ENCODE measurements at places on chromosomes 5 and 9. TPM values are rescaled to one million over a fixed set of nuclear protein-coding genes. Genes with fewer than 3 reads are reported as not detected.

- no peak for DNase-seq
Measured at GRCh38 chr9:19920401-19920800, 131.6 kb upstream of the SLC24A2 start.

- DNase-seq, result no peak
Measured at GRCh38 chr9:86207193-86207592, 52.3 kb downstream of the C9orf153 start.

- DNase-seq, result no peak
Measured at GRCh38 chr9:105959531-105959930, 265.2 kb downstream of the TMEM38B start.

DIRAS2 gene
- total RNA-seq, result 0.28 TPM

- no peak for DNase-seq
Measured at GRCh38 chr9:134684375-134684723, 42.7 kb downstream of the COL5A1 start.

DNA sequence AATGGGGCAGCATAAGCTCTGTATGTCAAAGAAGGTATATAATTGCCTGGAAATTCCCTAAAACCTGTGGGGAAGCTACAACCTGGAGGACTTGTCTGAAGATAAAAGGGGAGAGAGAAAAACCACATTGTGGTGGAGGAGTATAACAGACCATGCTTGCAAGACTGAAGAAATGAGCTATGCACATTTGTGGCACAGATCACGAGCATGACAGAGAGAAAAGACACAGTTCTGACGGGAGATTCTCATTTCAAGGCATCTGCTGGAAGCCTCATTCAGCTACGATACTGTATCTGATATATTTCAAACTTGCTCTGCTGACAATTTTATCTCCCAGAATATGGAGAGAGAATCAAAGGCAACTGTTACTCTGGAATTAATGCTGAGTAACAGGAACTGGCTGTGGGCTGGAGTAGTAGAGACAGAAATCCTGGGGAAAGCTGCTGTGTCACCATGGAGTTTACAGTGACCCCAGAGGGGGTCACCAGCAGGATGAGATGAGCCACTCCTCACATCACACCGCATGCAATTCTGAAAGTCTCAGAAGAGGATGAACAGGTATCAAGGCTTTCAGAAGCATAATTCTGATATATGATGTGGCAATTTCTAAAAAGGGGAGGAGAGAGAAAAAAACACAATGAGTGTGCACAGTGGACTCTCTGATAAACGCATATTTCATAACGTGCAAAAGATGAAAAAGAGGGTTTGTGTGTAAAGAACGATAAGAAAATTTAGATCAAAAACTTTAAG lies 528.8 kb downstream of the IRX1 start:
- DNase-seq, result no peak

SLCO6A1 gene
- not detected for total RNA-seq

EGFLAM gene
- total RNA-seq, result 1.7 TPM

GRCh38 chr5:129098488-129099183 lies 4.1 kb downstream of the ISOC1 start:
- DNase-seq, result no peak

FCN2 gene
- total RNA-seq, result not detected

GRCh38 chr9:28207657-28208056 lies 634.4 kb upstream of the C9orf72 start:
- no peak for DNase-seq

DNA sequence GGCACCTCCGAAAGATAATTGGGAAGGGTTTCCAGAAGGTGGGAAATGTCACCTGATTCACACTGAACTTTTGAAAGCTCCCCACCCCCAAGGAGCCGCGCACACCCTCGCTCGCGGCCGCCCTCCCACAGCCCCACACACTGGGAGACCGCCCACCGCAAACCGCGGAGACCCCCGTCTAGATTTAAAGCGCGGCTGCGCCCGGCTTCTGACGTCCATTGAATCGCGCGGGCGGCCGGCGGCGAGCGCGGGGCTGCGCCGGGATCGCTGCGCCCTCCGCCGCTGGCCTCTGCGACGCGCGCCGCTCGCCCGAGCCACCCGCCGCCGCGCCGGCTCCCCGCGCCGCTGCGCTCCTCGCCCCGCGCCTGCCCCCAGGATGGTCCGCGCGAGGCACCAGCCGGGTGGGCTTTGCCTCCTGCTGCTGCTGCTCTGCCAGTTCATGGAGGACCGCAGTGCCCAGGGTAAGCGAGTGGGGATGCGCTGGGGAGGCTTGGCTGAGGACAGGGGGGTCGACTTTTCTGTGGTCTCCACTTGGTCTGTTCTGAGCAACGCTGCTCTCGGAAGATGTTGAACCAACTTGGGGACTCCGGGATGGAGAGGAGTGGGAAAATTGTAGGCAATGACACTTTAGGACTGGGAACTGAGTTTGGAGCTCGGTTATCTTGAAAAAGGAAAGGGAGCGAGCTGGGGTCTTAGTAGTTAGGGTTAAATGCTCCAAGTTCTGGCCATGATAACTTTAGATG lies at the start of gene FST:
Gene FST (plus strand): TSS at position 214 of the 743 bp plus-strand sequence. CDS start 163 bp downstream, at position 377.
- DNase-seq, result peak; percentile 77

GRCh38 chr5:103346162-103346748 lies 87.7 kb downstream of the MACIR start:
- DNase-seq, result peak; percentile 16

- DNase-seq, result no peak
Measured at GRCh38 chr9:69898714-69899209, 78.1 kb downstream of the CFAP95 start.

CDH9 gene
- total RNA-seq, result 0.90 TPM

GRCh38 chr5:34587355-34588241 lies 68.5 kb upstream of the RAI14 start:
- DNase-seq, result no peak

DNA sequence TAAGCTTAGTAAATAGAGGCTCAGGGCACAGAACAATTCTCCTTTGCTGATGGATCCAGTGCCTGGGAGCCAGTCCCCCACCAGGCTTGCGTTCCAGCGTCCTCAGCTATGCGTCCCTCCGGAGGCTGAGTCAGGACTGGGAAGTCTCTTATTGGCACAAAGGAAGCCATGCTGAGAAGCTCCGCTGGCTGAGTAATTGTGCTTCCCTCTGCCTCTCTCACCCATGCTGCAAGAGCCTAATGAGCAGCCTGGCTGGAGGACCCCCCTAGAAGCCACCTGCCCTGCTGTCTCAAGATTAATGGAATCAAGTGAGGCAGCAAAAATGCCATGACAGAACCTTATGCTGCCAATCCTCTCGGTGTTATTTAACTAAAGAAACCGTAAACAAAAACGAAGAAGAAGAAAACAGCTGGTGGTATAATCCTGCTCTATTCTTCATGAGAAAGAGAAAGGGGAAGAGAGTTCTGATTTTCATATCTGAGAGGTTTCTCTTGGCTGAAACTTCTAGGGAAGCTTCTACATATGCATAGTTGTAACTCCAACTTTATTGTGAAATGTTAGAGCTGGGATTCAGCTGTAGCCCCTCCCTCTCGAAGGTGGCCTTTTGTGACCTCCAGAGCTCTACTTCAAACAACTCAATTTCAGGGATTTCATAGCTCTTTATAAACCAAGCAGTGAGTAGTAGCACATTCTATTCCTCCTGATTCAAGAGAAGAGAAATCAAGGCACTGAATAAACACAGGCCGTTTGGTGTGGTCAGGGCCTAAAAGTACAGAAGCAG lies 185.4 kb upstream of the SEMA6A start:
- peak; percentile 67 for DNase-seq
